ENCODE measurements at places on chromosomes 13 and 19.

DNA sequence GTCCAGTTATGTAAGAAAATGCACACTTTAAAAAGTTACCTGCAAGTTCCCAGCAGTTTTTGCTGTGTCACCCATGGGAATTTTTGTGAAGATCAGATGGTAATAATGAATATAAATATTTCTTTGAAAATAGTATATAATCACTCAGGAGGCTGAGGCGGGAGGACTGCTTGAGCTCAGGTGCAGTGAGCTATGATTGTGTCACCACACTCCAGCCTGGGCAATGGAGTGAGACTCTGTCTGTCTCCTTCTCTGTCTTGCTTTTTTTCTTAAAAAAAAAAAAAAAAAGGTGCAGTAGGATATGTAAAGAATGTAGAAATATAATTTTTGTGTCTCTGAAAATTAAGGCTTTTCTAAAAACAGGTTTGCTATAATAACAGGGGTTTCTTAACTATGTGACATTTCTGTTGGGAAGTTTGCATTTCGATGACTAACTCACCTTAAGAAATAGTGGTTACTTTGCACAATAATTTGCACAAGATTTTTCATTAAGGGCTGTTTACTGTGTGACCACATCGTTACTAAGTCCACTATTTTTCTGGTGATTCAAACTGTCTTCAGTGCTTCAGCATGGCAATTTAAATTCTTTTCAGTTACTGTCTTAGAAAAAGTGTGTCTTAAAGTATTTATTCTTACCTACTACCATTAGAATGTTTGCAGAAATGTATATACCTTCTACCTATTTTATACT lies 37.3 kb downstream of the DNAJC3 start:
- DNase-seq = no peak

DNA sequence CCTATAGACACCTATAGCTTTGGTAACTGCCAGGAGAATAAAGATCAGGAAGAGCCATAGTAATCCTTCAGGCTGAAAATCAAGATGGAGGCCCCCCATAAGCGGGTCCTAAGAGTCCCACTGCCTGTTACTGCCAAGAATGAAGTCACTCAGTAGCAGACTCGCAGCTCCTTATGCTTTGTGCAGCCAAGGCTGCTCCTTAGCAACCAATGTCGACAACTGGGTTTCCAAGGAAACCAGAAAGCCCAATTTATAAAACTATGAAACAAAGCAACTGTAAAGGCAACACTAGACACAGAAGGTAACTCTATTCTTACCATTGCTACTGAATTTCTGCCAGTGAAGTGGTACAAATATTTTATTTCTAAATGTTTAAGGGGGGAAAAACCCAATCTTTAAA lies 56.5 kb downstream of the DCLK1 start:
- DNase-seq = no peak

- no peak for DNase-seq
These were observed 13.3 kb upstream of the CACNG6 start for GRCh38 chr19:53977991-53978731.

- no peak for DNase-seq
These were observed 22.9 kb downstream of the WDFY2 start for GRCh38 chr13:51607165-51607564.

- DNase-seq = no peak
These were observed 182.6 kb downstream of the EFNB2 start for GRCh38 chr13:106352850-106353249.

DNA sequence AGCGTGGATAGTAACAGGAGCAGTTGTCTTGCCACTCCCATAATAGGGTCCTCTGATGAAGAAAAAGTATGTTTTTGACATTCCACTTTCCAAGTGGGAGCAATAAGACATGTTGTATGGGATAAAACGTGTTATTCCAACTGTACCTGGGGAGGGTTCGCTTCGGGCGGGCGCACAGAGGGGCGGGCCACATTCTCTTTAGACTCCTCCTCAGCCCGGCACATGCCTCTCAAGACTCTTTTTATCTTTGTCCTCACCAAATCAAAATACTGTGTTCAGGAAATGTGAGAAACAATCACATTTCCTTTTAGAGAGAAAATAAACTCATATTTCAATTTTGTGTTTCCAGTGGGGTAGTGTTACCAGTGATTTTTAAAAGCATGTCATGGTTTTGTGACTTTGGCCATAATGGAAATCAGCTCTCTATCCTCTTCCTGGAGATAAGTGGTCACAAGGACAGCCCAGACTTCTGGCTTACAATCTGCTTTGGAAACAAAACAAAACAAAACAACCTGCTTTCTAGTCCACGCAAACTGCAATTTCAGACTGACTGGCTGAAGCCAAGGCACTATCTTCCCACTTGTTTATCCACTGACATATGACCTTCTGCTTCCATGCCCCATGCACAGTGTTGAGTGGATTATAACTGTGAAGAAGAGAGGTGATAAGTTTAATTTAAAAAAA lies 276.1 kb downstream of the NALCN start:
- DNase-seq = no peak

GRCh38 chr13:33016414-33017322 lies at the start of gene KL:
TSS of gene KL (plus strand) at chr13:33016423. CDS start at chr13:33016441, 18 bp downstream.
- no peak for DNase-seq

DNA sequence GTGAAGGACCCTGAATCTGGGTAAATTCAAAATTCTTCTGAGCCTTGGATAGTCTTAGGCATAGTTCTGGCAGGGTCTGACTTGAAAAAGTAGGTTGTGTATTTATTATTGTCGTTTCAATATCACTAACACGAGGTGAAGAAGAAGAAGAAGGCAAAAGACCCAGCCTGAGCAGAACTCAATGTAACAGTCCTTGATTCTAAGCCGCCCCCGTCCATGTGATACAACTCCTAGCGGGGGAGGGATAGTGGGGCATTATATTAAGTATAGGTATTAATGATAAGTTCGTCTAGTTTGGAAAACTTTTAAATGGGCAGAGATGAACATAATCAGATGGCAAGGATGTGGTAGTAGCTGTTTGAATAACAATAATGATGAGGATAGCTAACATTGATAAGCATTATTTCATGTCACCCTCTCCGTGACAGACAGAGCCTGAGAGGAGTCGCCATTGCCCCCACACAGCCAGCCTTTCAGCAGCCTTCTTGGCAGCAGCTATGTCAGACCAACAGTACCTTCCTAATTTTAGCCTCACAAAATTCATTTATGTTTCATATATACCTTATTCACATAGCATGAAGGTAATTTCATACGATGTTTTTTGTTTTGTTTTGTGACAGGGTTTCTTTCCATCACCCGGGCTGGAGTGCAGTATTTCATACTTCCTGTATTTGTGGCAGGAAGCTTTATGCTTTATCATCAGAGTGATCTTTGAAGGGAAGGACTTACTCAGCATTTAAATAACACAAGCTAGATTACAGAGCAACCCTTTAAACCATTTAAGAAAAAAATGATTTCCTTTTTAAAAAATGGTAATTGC lies 64.4 kb upstream of the NPAS1 start:
- no peak for DNase-seq

GRCh38 chr13:21638319-21639282 lies 32.3 kb upstream of the FGF9 start:
- no peak for DNase-seq

GRCh38 chr13:84917252-84917878 lies 881.9 kb downstream of the SLITRK6 start:
- no peak for DNase-seq

Measured in esophagus muscularis mucosa (tissue), 4 donors.